ENCODE measurements at places on chromosomes 12 and 14.
A peak's percentile ranks its signal among the peaks of the same experiment; 100 is the strongest.

GRCh38 chr14:64762044-64763034, 58.1 kb downstream of the PLEKHG3 start:
- peaks cover 16% of the 10 kb centered on the region for H3K36me3 ChIP-seq
- H3K27me3 ChIP-seq, result no peaks in the 10 kb centered on the region
- H3K27ac ChIP-seq, result peak overlapping the region; percentile 59
- no peak overlapping the region for H3K4me3 ChIP-seq

DNA sequence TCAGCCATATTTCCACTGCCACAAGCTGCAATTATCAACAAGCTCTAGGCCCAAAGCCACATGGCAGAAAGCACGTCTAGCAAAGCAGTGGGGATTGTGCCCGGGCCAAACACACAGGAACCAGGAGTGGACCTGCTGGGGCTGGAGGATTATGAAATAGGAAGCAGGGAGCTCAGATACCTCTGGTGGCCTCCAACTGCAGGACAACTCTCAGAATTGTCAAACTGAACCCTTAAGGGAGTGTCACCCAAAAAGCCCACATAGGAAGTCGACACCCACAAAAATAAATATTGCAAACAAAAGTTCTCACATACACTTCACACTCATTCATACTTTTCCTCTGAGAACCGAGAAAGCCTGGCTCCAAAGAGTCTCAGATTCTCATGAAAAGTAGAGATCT, 26.1 kb downstream of the KCTD10 start:
- H3K4me3 ChIP-seq, result no peak overlapping the region
- H3K27ac ChIP-seq, result no peak overlapping the region
- no peak for DNase-seq
- no peaks in the 10 kb centered on the region for H3K27me3 ChIP-seq
- no peaks in the 10 kb centered on the region for H3K4me1 ChIP-seq

DNA sequence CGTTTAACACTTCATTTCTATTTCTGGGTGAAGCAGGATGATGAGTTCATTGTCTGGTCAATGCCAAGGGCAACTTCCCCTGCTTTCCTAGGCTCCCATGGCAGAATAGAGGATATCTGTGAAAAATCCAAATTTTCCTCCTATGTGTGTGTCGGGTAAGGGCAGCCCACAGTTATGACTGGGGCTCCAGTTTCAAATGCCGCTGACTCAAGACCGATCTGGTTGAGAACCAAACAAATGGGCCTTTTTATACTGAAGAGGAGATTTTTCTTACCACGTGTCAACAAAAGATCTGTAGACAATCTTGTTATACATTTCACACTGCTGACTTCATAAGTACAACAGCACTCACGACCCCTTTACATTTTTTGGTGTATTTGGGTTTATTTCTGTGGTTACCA, 120.8 kb downstream of the CHST11 start:
- H3K4me1 ChIP-seq, result no peaks in the 10 kb centered on the region
- no peak overlapping the region for H3K27ac ChIP-seq
- DNase-seq, result no peak
- H3K4me3 ChIP-seq, result no peak overlapping the region
- H3K36me3 ChIP-seq, result no peaks in the 10 kb centered on the region

- H3K4me3 ChIP-seq, result no peak overlapping the region
- DNase-seq, result no peak
- no peaks in the 10 kb centered on the region for H3K4me1 ChIP-seq
- H3K27ac ChIP-seq, result no peak overlapping the region
- no peaks in the 10 kb centered on the region for H3K36me3 ChIP-seq
These were observed 45.4 kb downstream of the PHLDA1 start for GRCh38 chr12:75986001-75986746.

DNA sequence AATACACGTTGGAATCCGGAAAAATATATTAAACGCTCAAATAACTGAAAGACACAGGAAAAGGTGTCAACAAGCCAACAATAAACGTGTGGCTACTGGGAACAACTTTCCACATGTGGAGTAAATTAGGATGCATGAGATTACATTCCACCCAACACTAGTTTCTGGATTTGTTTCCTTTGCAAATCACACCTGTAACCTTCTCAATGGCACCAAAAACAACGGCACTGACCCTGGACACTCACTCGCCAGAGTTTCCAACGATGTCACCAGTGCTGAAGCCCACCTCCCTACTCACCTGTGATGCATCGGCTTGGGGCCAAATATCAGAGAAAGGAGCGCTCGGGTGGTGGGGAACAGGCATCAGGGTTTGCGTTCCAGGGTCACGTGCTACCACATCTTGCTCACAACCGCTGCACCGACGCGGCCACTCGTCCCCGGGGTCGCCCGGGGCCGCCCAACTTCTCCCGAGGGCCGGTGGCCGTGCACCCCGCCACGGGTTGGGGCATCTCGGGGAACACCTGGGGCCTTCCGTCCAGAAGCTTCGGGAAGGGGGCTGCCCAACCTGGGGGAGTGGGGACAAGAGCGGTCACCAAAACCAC, 629 bp downstream of the PRDM4 start:
- no peaks in the 10 kb centered on the region for H3K27me3 ChIP-seq
- peak overlapping the region; percentile 63 for H3K27ac ChIP-seq
- DNase-seq, result no peak
- no peaks in the 10 kb centered on the region for H3K36me3 ChIP-seq
- peak overlapping the region; percentile 73 for H3K4me3 ChIP-seq

DNA sequence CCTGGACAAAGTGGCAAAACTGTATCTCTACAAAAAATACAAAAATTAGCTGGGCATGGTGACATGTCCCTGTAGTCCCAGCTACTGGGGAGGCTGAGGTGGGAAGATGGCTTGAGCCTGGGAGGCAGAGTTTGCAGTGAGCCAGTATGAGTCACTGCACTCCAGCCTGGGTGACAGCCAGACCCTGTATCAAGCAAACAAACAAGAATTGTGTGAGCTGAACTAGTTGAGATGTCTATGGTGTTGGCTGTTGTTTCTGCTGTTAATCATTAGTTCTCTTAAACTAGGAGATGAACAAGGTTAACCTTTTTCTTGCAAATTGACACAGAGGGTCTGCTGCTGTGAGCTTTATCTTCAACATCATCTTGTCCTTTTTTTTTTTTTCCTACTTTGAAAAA, 23.6 kb downstream of the RASSF3 start:
- DNase-seq, result no peak
- H3K27me3 ChIP-seq, result no peaks in the 10 kb centered on the region
- no peak overlapping the region for H3K4me3 ChIP-seq
- no peak overlapping the region for H3K27ac ChIP-seq
- H3K4me1 ChIP-seq, result no peaks in the 10 kb centered on the region

DNA sequence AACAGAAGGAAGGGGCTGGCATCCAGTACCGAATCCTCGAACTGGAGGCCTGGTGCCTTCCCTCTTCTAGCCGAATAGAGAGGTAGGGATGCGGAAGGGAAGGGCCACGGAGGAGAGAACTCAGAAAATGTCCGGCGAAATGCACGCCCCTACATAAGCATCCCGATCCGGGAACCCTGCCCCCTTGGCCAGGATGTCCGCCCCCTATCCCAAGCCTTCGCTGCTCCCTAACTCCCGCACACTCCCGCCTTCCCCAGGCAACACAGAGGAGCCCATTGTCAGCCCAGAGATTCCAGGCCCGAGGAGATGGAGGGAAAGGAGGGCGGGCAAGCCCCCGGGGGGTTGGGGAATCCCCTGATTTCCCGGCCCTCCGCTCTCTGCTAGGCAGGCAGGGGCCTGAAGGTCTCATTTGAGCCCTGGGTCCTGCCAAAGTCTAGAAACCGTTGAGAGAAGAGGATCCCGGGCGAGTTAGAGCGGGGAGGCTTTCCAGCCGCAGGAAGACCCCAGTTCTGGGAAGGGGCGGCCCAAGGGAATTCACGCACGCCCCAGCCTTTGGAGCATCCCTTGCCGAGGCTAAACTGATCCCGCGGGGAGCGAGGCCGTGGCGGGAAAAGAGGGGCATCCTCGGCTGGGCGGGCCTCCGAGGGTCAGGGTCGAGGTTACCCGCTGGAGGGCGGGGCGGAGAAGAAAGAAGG, 569 bp upstream of the ARHGEF40 start:
- peak overlapping the region; percentile 91 for H3K27ac ChIP-seq
- H3K4me3 ChIP-seq, result peak overlapping the region; percentile 74
- H3K36me3 ChIP-seq, result no peaks in the 10 kb centered on the region
- no peak for DNase-seq
- H3K4me1 ChIP-seq, result peaks cover 30% of the 10 kb centered on the region
- H3K27me3 ChIP-seq, result no peaks in the 10 kb centered on the region

DNA sequence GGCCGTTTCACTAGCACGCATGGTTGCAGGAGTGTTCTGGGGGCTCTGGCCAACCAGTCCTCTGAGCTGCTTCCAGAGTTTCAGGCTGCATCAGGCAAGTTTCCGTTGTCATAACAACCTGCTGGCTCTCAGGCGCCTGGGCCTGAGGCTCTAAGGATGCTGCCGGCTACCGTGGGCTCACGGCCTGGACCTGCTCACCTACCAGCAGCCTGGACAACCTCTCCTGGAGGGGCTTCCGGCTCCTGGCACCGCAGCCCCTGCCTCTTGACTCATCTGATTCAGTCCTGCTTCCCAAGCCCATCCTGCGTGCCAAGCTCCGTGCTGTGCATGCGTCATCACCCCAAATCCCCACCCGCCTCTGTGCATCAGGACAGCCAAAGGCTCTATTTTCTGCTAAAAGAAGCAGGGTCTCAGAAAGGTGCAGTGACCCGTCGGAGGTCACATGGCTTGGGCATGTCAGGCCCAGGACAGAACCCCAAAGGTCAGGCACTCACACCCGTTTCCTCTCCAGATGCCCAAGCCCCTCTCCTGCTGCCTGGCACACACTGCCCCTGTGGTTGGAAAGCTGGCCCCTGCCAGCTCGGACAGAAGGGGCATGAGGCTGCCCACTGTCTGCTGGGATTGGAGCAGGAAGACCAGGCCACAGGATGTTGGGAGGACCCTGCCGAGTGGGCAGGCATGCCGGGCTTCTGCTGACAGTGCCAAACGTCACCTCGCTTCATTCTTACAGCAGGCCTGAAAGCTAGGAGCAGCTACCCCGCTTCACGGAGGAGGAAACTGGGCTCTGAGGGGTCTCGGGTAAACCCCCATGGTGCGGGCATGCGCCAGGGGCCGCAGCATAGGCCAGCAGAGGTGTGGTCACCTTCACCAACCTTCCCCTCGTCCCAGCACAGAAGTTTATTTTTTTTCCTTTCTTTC, 5.7 kb downstream of the BEGAIN start:
- DNase-seq, result no peak
- no peaks in the 10 kb centered on the region for H3K27me3 ChIP-seq
- H3K36me3 ChIP-seq, result no peaks in the 10 kb centered on the region
- H3K4me1 ChIP-seq, result no peaks in the 10 kb centered on the region

GRCh38 chr12:104136577-104136976, 1.4 kb downstream of the NFYB start:
- no peaks in the 10 kb centered on the region for H3K36me3 ChIP-seq
- DNase-seq, result no peak
- H3K4me1 ChIP-seq, result peaks cover 38% of the 10 kb centered on the region
- H3K27me3 ChIP-seq, result no peaks in the 10 kb centered on the region
- H3K4me3 ChIP-seq, result peak overlapping the region; percentile 78
- H3K27ac ChIP-seq, result peak overlapping the region; percentile 87

DNA sequence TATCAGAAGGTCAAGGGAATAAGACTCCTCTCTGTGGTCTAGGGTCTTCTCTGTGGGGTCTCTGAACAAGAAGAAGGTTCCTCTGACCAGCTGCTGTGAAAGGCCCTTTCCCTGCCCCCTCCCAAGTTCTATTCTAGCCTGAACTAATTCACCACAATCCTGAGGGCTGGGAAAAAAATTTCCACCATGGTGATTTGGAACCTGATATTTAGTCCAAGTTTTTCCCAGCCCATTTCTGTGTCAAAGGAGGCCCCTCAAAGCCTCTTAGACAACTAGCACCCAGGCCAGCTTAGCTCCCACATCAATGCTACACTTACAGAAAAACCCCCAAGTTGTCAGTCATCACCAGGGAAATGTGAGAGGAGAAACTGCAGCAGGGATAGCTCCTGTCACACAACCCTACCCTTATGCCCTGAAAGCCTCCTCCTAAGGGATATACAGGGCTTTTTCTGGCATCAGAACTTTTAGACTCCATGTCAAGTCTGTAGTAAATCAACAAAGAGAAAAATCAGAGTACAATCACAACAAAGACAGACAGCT, 4.5 kb downstream of the FMNL3 start:
- no peak for DNase-seq
- H3K36me3 ChIP-seq, result no peaks in the 10 kb centered on the region
- H3K4me1 ChIP-seq, result peaks cover 49% of the 10 kb centered on the region
- no peak overlapping the region for H3K4me3 ChIP-seq

- no peak overlapping the region for H3K4me3 ChIP-seq
- no peaks in the 10 kb centered on the region for H3K27me3 ChIP-seq
- H3K36me3 ChIP-seq, result no peaks in the 10 kb centered on the region
- H3K4me1 ChIP-seq, result peaks cover 39% of the 10 kb centered on the region
- H3K27ac ChIP-seq, result no peak overlapping the region
These were observed 76.4 kb upstream of the FOXN3 start for GRCh38 chr14:89493406-89493805.

GRCh38 chr14:33062476-33062875, 123.8 kb downstream of the NPAS3 start:
- H3K4me3 ChIP-seq, result no peak overlapping the region
- no peak for DNase-seq
- no peaks in the 10 kb centered on the region for H3K27me3 ChIP-seq
- H3K27ac ChIP-seq, result no peak overlapping the region
- no peaks in the 10 kb centered on the region for H3K36me3 ChIP-seq
- no peaks in the 10 kb centered on the region for H3K4me1 ChIP-seq

DNA sequence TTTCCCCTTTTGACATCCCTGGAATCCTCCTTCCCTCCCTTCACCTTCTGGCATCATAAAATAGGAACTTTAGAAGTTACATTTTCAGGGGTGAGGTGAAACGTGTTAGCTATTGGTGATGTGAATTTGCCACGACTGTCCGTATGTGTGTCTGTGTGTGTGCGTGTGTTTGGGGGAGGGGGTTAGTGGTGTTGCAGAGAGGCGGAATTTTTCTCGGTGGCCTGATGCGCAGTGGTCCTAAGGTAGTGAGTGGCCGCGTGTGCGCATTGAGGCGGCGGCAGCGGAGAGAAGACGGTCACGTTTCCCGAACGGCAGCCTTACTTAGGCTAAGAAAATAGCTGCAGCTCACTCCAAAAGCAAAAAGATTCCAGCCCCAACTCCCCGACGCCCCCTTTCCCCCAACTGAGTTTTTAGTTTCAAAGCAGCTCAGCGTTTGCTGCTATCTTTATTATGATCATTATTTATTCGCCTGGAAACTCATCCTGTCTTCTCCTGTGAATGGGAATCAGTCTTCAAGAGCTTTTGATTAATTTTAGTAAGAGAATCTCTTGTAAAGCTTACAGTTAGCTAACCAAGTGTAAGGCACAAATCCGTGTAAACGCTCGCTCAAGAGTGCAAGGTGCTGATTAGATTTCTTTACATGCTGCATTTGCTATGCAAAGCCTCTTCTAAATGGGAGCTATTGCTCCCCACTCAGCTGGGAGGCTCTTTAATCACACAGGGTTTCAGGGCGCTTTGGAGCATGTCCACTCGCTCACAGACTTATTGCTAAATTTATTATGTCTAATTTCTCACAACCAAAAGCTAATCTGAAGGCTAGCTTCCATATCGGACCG, 4.7 kb downstream of the FLRT2 start:
- peak overlapping the region; percentile 91 for H3K27ac ChIP-seq
- no peaks in the 10 kb centered on the region for H3K27me3 ChIP-seq
- peak overlapping the region; percentile 73 for H3K4me3 ChIP-seq
- H3K4me1 ChIP-seq, result peaks cover 14% of the 10 kb centered on the region
- DNase-seq, result no peak
- H3K36me3 ChIP-seq, result no peaks in the 10 kb centered on the region

GRCh38 chr12:66237505-66238175, 48.6 kb downstream of the IRAK3 start:
- no peak for DNase-seq
- H3K27ac ChIP-seq, result no peak overlapping the region
- H3K4me3 ChIP-seq, result no peak overlapping the region
- H3K27me3 ChIP-seq, result peaks cover 3% of the 10 kb centered on the region

- no peaks in the 10 kb centered on the region for H3K4me1 ChIP-seq
- DNase-seq, result no peak
- no peak overlapping the region for H3K4me3 ChIP-seq
- H3K27me3 ChIP-seq, result no peaks in the 10 kb centered on the region
- no peak overlapping the region for H3K27ac ChIP-seq
These were observed 30.9 kb upstream of the SYNDIG1L start for GRCh38 chr14:74456684-74457564.

Measured in gastrocnemius medialis (tissue), 4 donors.